ENCODE measurements at places on chromosomes 7 and 10.

DNA sequence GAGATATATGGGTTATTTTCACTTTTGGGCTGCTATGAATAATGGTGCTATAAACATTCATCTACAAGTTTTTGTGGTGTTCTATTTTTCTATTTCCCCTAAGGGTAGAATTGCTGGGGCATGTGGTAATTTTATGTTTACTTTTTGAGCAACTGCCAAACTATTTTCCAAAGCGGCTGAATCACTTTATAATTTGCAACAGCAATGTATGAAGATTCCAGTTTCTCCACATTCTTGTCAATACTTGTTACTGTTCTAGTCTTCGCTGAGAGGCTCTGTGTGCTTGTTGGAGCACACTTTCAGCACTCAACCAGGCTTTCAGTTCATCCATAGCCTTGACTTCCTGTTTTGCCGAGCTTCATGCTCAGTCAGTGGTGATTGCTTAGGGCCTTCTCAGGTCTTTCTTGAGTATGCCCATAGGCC is 39.0 kb downstream of the ADK start:
- peak; percentile 49 for DNase-seq

DNA sequence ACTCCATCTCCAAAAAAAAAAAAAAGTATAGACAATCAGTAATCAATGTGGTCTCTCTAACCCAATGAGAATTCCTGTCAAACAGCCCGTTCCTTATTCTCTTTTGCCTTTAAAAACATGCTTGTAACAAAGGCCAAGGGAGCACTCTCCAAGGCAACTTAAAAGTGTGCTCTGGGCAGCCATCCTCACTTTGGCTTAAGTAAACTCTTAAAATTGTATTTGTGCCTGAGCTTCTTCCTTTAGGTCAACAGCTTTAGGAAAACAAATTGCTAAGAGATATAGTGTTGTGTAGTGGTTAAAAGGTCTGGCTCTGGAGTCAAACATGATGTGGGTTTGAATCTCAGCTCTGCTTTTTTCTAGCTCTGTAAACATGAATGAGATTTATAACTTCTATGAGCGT is 13.9 kb upstream of the EPC1 start:
- no peak for DNase-seq

GRCh38 chr7:151033864-151034249 is 5.6 kb downstream of the ABCB8 start:
- DNase-seq, result no peak

GRCh38 chr7:39507866-39508551 is 58.2 kb upstream of the YAE1 start:
- no peak for DNase-seq

DNA sequence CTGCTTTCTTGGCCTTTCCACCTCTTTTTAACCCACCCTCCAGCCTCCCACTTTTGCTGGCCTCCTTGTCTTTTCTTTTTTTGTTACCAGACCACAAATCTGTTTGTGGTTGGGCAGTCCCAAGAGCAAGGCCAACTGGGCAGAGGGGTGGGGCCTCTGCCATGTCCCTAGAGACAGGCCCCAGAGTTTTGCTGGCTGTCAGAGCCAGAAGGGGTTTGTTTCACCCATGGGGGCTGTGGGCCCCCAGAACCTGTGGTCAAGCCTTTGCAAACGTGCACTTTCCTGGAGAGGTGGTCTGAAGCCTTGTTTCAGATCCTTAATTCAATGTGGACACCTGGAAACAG is 10.3 kb downstream of the ZMIZ1 start:
- no peak for DNase-seq

GRCh38 chr7:135238112-135238744 is 4.6 kb downstream of the STRA8 start:
- no peak for DNase-seq

- DNase-seq, result no peak
These were observed 1.9 kb downstream of the KCTD7 start for GRCh38 chr7:66630531-66630930.

GRCh38 chr7:10952588-10952987 is 21.1 kb upstream of the PHF14 start:
- no peak for DNase-seq

DNA sequence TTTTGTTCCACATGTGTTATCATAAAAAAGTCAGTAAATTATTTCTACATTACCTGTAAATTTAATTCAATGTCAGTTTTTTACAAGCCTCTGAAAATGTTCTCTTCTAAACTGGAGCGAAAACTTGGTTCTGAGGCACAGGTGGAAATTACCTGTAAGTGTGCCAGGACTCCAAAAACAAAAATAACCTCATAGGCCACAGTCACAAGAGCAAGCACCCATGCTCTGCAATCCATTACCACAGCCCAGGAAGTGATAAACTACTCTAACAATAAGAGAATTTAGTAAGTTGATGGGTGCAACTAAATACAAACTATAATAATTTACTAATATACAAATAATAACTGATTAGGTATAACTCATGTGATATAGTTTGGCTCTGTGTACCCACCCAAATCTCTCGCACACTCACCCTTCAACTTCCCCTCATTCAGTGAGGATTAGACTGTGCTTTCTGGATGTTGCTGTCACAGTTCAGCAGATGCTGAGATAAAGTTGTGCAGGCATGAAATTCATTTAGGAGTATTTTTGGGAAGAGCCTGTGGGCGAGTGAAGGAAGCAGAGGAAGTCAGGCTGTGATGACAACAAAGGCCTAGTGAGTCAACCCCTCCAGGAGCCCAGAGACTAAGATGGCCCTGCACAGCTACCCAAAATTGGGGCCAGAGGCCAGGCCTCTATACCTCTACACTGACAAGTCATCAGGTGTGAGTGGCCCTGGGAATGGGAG is 16.3 kb upstream of the GIMAP6 start:
- DNase-seq, result no peak
